ENCODE measurements at places on chromosomes 6 and 20.

DNA sequence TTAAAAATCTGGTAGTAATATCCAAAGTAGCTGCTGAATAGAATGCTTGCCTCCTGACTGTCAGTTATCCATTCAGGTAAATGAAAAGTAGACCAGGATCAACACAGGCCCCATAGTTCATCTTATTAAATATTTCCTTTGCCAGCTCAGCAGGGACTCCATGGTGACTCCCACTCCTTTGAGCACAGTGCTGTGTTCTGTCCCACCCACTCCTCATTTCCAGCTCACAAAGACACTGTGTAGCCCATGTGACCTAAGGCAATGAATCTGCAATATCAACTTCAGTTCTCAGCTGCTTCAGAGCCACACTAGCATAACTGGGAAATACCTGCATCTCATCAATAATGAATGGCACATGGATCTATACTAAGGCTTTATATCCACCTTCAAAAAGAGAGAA is 189.5 kb upstream of the MANEA start:
- no peak for DNase-seq

GRCh38 chr20:59398537-59399205 is 98.3 kb downstream of the EDN3 start:
- no peak for DNase-seq

DNA sequence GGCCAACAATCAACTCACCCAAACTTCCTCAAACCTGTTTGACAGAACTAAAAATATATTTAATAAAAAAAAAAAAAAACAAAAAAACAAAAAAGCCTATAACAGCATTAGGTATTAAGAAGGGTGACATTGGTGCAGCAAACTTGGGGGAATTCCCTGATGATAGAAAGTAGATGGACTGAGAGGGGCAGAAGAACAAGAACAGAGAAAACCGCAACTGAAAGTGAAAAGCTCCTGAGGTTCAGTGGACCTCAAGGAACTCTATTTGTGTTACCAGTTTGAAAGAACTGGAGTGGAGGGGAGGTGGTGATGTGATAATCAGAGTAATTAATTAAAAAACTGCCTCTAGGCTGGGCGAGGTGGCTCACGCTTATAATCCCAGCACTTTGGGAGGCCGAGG is 53.8 kb downstream of the MACROD2 start:
- DNase-seq: no peak

GRCh38 chr6:85405175-85405852 is 44.6 kb upstream of the NT5E start:
- no peak for DNase-seq

DNA sequence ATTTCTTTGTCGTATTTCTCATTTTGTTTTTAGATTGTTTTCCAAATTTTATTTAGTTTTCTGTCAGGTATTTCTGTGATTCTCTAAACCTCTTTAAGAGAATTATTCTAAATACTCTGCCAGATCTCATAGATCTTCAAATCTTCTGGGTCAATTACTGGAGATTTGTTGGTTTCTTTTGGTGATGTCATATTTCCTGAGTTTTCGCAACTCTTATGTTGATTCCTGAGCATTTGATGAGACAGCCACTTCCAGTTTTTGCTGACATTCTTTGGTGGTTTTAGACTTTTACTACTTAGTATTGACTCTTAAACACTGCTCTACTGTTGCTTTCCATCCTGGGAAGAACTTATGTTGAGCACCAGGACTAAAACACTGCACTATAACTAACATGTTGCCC is 21.9 kb downstream of the ADGB start:
- DNase-seq: no peak

GRCh38 chr20:20482453-20482852 is 114.5 kb downstream of the INSM1 start:
- DNase-seq: no peak

DNA sequence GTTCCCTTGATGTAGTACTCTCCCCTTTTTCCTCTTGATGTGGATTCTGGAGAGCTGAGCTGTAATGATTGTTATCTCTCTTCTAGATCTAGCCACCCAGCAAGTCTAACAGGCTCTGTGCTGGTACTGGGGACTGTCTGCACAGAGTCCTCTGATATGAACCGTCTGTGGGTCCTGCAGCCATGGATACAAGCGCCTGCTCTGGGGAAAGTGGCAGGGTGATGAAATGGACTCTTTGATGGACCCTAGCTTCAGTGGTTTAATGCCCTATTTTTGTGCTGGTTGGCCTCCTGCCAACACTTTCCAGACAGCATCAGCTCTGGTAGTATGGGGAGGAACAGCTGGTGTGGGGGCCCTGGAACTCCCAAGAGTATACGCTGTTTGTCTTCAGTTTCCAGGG is 216.3 kb downstream of the ADGRG6 start:
- no peak for DNase-seq

GRCh38 chr6:117512987-117513573 is 30.6 kb downstream of the DCBLD1 start:
- no peak for DNase-seq

GRCh38 chr20:12028771-12029170 is 111.1 kb downstream of the BTBD3 start:
- DNase-seq: no peak

- DNase-seq: no peak
These were observed 76.9 kb upstream of the SIRPA start for GRCh38 chr20:1818247-1818840.

DNA sequence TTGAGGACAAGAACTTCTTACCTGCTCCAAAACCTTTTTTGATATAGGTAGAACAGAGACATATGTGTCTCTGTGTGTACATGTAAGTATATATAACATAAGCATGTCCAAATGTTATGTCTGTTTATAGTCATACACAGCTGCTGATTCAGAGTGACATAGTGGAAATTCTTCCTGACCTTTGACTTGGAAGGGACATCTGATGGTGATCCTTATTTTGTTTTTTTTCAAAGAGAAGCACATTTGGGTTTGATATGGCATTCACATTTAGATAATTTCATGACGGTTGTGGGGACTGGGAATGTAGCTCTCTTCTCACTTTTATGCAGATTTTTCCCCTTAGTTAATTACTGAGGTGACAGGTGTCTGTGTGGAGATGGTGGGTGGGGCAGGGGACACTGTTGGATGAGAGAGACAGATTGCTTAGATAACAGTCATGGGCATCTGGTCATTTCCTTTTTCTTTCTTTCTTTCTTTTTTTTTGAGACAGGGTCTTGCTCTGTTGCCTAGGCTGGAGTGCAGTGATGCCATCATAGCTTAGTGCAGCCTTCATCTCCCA is 39.0 kb downstream of the FARS2 start:
- no peak for DNase-seq

GRCh38 chr6:151576633-151577032 is 82.8 kb downstream of the CCDC170 start:
- no peak for DNase-seq

DNA sequence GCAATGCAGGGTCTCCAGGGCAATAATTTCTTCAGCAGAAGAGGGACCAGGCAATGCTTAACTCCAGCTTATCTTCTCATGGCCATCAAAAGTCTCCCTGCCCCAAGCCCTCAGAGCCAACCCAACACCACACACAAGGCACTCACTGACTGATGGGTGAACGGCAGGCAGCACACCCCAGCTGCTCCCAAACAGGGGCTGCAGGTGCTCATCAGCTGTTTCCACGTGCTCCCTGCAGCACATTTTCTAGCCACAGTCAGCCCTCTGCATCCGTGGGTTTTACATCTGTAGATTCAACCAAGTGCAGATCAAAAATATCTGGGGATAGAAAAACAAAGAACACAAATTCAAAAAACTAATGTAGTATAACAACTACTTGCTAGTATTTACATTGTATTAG is 4.0 kb upstream of the GABRR1 start:
- DNase-seq: no peak

GRCh38 chr20:11492386-11492785 is 425.3 kb upstream of the BTBD3 start:
- DNase-seq: no peak

GRCh38 chr6:46421939-46422338 is 69.3 kb downstream of the RCAN2 start:
- DNase-seq: no peak

DNA sequence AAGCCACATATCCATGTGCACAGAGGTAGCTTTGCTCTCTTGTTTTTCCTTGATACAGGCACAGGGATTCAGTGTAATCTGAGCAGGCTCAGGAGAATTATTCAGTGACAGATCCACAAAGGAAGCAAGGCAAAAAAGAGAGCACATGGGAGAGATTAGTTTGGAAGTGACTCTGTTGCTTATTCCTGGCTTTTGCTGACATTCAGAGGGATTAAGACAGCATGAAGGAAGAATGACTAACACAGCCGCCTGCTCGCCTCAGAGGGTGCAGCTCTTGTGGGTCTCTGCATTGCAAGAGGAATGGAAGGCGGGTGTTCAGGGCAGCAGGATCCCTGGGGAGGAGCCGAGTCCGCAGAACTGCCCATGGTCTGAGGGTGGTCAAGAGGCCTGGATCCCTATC is 203.4 kb upstream of the KCNQ5 start:
- DNase-seq: no peak

DNA sequence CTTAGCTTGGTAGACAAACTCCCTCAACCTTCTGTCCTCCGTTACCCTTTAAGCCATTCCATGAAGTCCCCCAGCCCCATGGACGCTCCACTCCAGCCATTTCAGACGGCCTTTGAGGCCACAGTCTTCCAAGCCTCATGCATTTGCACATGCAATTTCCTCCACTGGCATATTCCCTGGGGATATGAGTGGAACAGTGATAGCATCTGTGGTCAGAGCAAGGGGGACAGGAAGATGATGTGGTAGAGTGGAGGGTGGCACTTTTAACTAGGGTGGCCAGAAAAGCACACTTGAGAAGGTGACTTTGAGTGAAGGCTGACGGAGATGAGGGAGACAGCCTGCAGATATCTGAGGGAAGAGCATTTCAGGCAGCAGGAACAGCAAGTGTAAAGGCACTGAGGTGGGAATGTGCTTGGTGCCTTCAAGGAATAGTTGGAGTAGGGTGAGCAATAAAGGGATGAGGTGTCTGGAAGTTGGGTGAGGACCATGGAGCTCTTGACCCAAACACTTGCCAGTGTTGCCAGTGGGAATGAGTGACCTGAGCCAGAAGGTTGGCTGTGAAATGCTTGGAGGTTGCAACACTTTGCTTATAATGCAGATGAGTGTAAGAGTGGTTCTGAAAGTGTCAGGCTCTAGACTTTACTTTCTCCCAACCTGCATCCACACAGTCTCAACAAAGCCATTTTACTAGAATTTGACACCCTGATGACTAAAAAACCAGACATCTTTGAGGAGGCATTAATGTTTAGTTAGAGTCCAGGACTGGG is 275.6 kb upstream of the SUPT3H start:
- no peak for DNase-seq

- DNase-seq: no peak
These were observed 24.3 kb downstream of the ARHGAP40 start for GRCh38 chr20:38625896-38626295.

DNA sequence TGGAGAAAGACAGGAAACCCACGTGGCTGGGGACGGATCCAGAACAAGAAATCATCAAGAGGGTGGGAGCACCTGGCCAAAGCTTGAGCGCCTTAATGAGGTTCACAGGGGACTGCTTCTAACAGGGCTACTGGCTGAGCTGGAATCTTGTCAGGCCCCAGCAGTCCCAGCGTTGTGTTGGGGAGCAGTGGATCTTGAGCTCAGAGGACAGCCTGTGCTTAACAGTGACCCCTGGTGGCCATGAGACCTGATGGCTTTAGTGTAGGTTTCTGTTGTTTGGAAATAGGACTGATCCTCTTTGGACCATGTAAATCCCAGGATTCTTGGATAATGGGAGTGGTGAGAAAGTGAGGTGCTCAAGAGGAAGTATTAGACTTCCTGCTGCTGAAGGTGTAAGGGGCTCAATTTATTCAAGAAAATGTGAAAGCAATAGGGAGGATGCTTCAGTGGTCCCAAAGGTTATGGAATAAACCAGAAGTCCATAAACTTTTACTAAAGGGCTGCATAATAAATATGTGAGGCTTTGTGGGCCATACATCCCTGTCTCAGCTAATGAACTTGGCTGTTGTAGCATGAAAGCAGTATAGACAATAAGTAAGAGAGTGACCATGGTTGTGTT is 216.2 kb downstream of the NFATC2 start:
- peak; percentile 31 for DNase-seq

- DNase-seq: peak; percentile 26
These were observed 2.0 kb downstream of the SEMG2 start for GRCh38 chr20:45223136-45223535.

DNA sequence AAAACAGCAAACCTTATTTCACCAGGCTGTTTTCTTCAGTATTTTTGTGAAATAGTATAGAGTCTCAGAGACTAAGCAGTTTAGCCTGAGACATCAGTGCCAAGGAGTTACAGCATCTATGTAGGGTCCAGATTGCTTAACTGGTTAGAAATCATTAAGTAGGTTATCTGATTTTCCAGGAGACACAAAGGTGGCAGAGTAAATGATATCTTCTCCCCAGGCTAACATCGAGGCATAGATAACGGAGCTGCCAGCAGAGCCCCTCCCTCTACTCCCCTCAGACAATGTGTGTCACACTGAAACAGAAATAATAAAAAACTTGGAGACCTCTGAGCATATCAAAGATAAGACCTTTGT is 473.0 kb upstream of the CITED2 start:
- DNase-seq: no peak

GRCh38 chr6:34897130-34897529 is 8.1 kb downstream of the ANKS1A start:
- no peak for DNase-seq

- no peak for DNase-seq
These were observed 89.8 kb upstream of the MAP3K7 start for GRCh38 chr6:90676516-90677300.

- DNase-seq: no peak
These were observed 9.4 kb upstream of the PYGB start for GRCh38 chr20:25238319-25239037.

- DNase-seq: no peak
These were observed 70.6 kb upstream of the DST start for GRCh38 chr6:56713254-56713672.

DNA sequence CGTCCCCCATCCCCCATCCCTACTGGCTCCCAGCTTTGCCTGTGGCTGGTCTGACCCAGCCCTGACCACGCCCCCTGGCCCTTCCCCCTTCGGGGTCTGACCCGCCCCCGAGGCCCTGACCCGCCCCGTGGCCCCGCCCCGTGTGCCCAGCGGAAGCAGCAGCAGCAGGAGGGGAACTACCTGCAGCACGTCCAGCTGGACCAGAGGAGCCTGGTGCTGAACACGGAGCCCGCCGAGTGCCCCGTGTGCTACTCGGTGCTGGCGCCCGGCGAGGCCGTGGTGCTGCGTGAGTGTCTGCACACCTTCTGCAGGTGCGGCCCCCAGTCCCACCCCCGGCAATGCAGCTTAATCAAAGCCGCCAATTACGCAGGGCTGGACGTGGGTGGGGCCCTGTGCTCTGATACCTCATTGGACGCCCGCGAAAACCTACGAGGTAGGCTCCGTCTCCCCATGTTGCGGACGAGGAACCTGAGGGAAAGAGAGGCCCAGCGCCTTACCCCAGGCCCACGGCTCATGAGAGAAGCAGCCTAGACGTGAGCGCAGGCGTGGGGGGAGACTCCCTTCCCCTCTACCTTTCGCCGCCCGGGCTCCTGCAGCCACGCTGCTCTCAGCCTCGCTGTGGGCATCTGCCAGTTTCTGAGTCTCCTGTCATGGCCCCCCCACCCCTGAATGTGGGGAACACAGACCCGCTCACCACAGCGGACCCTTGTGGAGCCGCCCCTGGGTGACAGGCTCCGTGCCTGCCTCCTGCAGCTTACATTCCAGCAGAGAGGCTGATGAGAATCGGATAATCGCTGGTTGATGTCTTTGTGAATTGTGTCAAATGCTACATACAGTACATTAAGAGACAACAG is 12.8 kb downstream of the RBCK1 start:
- peak; percentile 60 for DNase-seq

All from COR-L47 (cell line).